ENCODE measurements at places on chromosomes 1 and 21. TPM values are rescaled to one million over a fixed set of nuclear protein-coding genes. Genes with fewer than 3 reads are reported as not detected.

Gene ZYG11A
- total RNA-seq: 0.72 TPM

- H3K4me3 ChIP-seq: no peak overlapping the region
- H3K4me1 ChIP-seq: no peaks in the 10 kb centered on the region
- no peak overlapping the region for H3K27ac ChIP-seq
- no peaks in the 10 kb centered on the region for H3K27me3 ChIP-seq
- no peak for DNase-seq
These were observed 88.2 kb upstream of the GRIK1 start for GRCh38 chr21:30027986-30028385.

DNA sequence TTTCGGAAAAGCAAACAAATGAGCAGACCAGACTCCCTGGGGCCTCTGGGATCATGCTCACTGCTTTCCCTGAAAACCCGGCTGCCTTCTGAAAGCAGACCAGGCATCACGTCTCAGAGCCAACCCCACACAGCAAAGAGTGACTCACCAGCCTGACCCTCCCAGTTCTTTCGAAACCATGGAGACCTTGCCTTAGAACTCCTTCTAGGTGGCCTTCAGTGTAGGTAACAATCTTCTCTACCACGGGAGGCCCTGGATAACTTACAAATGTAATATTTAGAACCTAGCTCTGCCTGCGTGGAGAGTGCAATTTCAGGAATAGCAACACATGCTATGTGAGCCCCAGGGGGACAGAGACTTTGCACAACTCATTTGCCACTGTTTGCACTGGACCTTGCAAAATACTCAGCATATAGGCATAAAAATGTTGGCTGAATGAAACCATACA is 105.2 kb downstream of the SUSD4 start:
- no peaks in the 10 kb centered on the region for H3K27me3 ChIP-seq
- DNase-seq: no peak
- H3K4me3 ChIP-seq: no peak overlapping the region
- H3K27ac ChIP-seq: no peak overlapping the region
- H3K4me1 ChIP-seq: no peaks in the 10 kb centered on the region

DNA sequence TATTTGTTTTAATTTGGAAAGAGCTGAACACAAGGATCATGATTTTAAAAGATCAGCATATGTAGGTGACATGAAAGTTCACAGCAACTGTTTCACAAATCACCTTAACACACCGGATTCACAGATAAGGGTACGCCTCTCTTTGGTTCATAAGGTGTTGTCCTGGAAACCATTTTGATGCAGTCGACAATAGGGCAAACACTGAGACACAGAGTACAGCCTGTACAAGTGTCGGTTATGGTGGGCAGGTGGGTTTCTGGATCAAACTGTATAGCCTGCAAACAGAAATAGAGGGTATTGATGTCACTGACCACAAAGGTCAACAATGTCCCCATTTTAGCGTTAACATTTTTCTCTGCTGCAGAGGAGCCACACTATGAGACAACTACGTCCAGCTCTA is 357.3 kb downstream of the PTBP2 start:
- no peak overlapping the region for H3K27ac ChIP-seq
- H3K36me3 ChIP-seq: no peaks in the 10 kb centered on the region
- no peaks in the 10 kb centered on the region for H3K27me3 ChIP-seq

DNA sequence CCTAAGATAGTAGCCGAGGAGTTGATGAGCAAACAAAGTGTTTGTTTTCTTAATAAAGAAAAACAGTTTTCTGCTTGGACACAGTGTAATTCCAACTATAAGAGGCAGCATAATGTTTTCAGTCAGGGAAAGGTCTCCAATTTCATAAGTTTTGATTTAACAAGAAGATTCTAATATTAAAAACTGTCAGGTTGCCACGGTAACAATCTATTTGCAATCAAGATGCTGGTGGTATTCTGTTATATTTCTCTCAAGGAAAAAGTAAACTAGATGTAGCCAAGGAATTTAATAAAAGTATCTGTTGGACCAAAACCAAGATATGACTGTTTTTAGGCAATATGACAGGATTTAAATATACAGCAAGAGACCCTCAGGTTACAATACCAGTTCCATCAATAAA is 211.7 kb downstream of the SMYD3 start:
- no peaks in the 10 kb centered on the region for H3K36me3 ChIP-seq
- no peak for DNase-seq
- H3K27me3 ChIP-seq: no peaks in the 10 kb centered on the region

- H3K4me3 ChIP-seq: peak within 1 kb of the TSS; percentile 97
- H3K4me1 ChIP-seq: peaks cover 41% of the 10 kb centered on the region
- peak; percentile 92 for DNase-seq
- no peaks in the 10 kb centered on the region for H3K27me3 ChIP-seq
- peak within 1 kb of the TSS; percentile 97 for H3K27ac ChIP-seq
- H3K36me3 ChIP-seq: no peaks in the 10 kb centered on the region
These were observed at the start of gene TRAPPC10 for GRCh38 chr21:44011579-44012473. Gene TRAPPC10 (plus strand): TSS chr21:44012309. CDS start chr21:44012494, 185 bp downstream.

DNA sequence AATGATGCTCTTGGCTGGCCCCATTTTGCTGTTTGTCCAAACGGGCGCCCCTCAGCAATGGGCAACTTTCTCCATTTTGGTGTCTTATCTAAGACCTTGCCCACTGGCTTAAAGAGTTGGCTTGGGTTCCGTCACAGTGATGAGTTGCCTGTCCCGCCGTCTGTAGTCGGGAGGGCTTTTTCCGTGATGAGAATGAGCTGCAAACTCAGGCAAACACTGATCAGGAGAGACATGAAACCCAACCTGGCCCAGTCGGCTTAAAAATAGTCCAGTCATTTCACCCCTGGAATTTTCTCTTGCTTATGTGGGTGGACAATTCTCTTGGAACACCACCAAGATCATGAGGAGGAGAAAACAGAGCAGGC is 79.3 kb downstream of the ST6GALNAC3 start:
- H3K4me1 ChIP-seq: peaks cover 15% of the 10 kb centered on the region
- DNase-seq: no peak

Gene RGS8
- total RNA-seq: 0.05 TPM

GRCh38 chr1:169762699-169763098 is 28.8 kb upstream of the SELE start:
- no peaks in the 10 kb centered on the region for H3K4me1 ChIP-seq
- no peak for DNase-seq
- H3K4me3 ChIP-seq: no peak overlapping the region
- no peaks in the 10 kb centered on the region for H3K36me3 ChIP-seq
- peaks cover 7% of the 10 kb centered on the region for H3K27me3 ChIP-seq

Gene ST6GALNAC3
- total RNA-seq: 2.5 TPM

DNA sequence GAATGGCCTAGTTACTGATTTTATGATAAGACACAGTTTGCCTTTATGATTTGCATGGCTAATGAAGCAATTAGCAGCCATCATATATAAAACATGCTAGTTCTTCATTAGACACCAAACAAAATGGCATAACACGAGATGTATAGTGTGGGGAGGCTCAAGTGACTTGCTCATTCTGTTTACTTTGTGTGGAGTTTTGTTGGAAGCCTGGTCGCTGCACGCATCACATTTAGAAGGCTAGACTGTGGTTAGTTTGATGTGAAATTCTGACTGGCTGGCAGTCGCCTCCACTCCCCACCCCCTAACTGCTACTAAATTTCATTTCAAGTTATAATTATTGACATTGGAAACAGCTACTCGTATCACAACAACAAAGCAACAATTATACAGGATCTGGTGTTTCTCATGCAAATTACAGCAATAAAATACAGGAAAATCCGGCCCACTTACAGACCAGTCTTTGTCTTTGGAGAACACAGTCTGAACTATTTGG is 356.1 kb downstream of the LMO4 start:
- DNase-seq: no peak
- H3K27ac ChIP-seq: no peak overlapping the region
- peak overlapping the region; percentile 68 for H3K4me3 ChIP-seq
- H3K4me1 ChIP-seq: no peaks in the 10 kb centered on the region

Gene CRP
- total RNA-seq: not detected

- peaks cover 98% of the 10 kb centered on the region for H3K4me1 ChIP-seq
- H3K27ac ChIP-seq: peak overlapping the region; percentile 86
- H3K27me3 ChIP-seq: no peaks in the 10 kb centered on the region
- H3K4me3 ChIP-seq: peak overlapping the region; percentile 97
These were observed 44.2 kb upstream of the ECE1 start for GRCh38 chr1:21334214-21335087.

- no peak within 1 kb of the TSS for H3K27ac ChIP-seq
- H3K36me3 ChIP-seq: no peaks in the 10 kb centered on the region
- H3K4me3 ChIP-seq: peak within 1 kb of the TSS; percentile 86
- H3K27me3 ChIP-seq: no peaks in the 10 kb centered on the region
These were observed at the start of gene TAS1R1 for GRCh38 chr1:6554907-6555778. Gene TAS1R1 (plus strand): TSS chr1:6555307. CDS start chr1:6555374, 67 bp downstream.

Gene SLAMF8
- 0.31 TPM for total RNA-seq

- H3K4me1 ChIP-seq: no peaks in the 10 kb centered on the region
- H3K36me3 ChIP-seq: no peaks in the 10 kb centered on the region
- DNase-seq: no peak
These were observed 113.1 kb downstream of the FOXD2 start for GRCh38 chr1:47550929-47551328.

- H3K4me1 ChIP-seq: no peaks in the 10 kb centered on the region
- no peak overlapping the region for H3K27ac ChIP-seq
- peaks cover 27% of the 10 kb centered on the region for H3K27me3 ChIP-seq
- H3K36me3 ChIP-seq: no peaks in the 10 kb centered on the region
These were observed 55.4 kb upstream of the LMO4 start for GRCh38 chr1:87273291-87273690.

GRCh38 chr1:73910466-73910865 is 287.5 kb downstream of the LRRIQ3 start:
- H3K4me3 ChIP-seq: no peak overlapping the region
- H3K27ac ChIP-seq: no peak overlapping the region
- DNase-seq: no peak
- H3K27me3 ChIP-seq: no peaks in the 10 kb centered on the region

Gene TMEM201
- 14.0 TPM for total RNA-seq

Gene GABPA
- total RNA-seq: 29.7 TPM

DNA sequence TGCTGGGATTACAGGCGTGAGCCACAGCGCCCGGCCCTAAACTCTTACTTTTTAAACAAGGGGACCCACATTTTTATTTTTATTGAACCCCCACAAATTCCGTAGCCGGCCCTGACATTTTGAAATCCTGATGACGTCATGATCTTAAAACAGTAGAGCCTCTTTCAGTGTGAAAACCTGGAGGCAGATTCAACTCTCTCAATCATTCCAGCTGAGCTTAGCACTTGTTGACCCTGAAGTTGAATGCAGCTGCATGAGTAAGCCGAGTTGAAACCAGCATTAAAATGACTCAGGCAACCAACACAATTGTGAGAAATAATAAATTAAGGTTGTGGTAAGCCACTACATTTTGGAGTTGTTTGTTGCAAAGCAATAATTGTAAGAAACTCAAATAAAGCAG is 93.9 kb upstream of the ADGRL4 start:
- no peak for DNase-seq
- H3K27me3 ChIP-seq: no peaks in the 10 kb centered on the region
- no peak overlapping the region for H3K4me3 ChIP-seq
- no peaks in the 10 kb centered on the region for H3K4me1 ChIP-seq

- peaks cover 59% of the 10 kb centered on the region for H3K27me3 ChIP-seq
- no peaks in the 10 kb centered on the region for H3K36me3 ChIP-seq
- no peak for DNase-seq
- H3K4me1 ChIP-seq: peaks cover 23% of the 10 kb centered on the region
- peak overlapping the region; percentile 70 for H3K27ac ChIP-seq
These were observed 338 bp upstream of the C1orf53 start for GRCh38 chr1:197902131-197902453.

- no peak for DNase-seq
- H3K27ac ChIP-seq: no peak overlapping the region
- H3K4me1 ChIP-seq: peaks cover 36% of the 10 kb centered on the region
- no peak overlapping the region for H3K4me3 ChIP-seq
- no peaks in the 10 kb centered on the region for H3K27me3 ChIP-seq
These were observed 73.6 kb upstream of the PTGFRN start for GRCh38 chr1:116836099-116836498.

- peaks cover 30% of the 10 kb centered on the region for H3K27me3 ChIP-seq
- H3K4me1 ChIP-seq: peaks cover 17% of the 10 kb centered on the region
- H3K36me3 ChIP-seq: no peaks in the 10 kb centered on the region
- peak; percentile 29 for DNase-seq
- H3K27ac ChIP-seq: no peak overlapping the region
These were observed 4.2 kb upstream of the DYRK3 start for GRCh38 chr1:206631085-206631509.

Gene TSSK3
- 1.9 TPM for total RNA-seq

DNA sequence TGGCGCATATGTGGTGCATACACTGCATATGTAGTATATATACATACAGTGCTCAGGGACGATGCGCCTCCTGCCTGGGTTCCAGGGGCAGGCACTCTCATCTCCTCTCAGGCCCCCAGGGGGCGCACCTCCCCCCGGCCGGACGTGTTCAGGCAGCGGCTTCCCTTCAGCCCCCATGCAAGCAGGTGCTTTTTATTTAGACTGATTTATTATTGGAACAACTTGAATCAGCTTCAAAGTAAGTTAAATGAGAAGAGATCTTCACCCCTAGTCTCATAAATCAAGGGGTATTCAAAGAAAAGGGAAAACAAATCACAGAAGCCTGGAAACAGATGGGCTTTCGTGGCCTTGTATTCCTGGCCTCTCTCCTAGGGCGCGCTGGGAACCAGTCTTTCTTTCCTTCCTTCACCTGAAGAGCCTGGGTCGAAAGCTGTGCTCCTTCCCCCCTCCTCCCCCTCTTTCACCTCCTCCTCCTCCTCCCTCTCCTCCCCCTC is 64.6 kb downstream of the UBIAD1 start:
- H3K4me3 ChIP-seq: no peak overlapping the region
- no peaks in the 10 kb centered on the region for H3K4me1 ChIP-seq
- peak; percentile 75 for DNase-seq
- peaks cover 20% of the 10 kb centered on the region for H3K27me3 ChIP-seq
- H3K27ac ChIP-seq: no peak overlapping the region

DNA sequence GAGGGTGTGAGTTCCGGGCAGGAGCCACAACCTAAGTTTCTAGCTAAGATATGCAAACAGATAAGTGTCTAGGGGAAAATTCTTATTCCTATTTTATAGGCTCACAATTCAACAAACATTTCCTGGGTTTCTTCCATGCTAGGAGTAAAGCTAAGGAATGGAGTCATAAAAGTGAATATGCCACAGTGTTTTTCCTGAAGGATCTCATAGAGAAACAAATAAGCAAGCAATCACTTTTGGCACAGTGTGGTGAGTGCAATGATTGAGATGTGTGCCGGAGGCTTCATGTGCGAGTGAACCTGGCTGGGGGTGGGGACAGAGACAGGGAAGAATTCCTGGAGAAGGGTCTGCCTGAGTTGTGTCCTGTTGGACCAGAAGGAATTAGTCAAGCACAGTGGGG is 147.4 kb downstream of the TENT5C start:
- DNase-seq: no peak
- no peak overlapping the region for H3K4me3 ChIP-seq
- H3K36me3 ChIP-seq: peaks cover 2% of the 10 kb centered on the region
- no peak overlapping the region for H3K27ac ChIP-seq
- H3K4me1 ChIP-seq: peaks cover 13% of the 10 kb centered on the region
- peaks cover 48% of the 10 kb centered on the region for H3K27me3 ChIP-seq

DNA sequence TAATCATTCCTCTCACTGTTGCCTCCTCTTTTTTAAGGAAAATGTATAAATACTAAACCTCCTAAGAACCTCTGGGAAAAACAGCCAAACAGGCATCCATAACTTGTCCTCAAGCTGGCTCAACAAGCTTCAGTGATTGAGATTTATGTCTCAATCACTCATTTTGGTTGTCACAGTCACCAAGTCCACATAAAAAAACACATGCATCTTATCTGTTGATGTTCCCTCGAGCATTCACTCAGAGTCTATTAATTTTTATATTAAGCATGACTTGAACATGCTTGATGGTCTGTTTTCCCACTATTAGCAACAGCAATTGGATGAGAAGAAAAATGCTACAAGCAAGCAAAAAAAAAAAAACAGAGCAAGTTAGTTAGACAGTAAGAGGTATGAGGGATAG is 254.3 kb downstream of the RGS7 start:
- DNase-seq: no peak
- H3K4me3 ChIP-seq: no peak overlapping the region
- H3K27me3 ChIP-seq: no peaks in the 10 kb centered on the region
- peaks cover under 1% of the 10 kb centered on the region for H3K36me3 ChIP-seq
